ENCODE measurements at places on chromosomes 3 and 15.

DNA sequence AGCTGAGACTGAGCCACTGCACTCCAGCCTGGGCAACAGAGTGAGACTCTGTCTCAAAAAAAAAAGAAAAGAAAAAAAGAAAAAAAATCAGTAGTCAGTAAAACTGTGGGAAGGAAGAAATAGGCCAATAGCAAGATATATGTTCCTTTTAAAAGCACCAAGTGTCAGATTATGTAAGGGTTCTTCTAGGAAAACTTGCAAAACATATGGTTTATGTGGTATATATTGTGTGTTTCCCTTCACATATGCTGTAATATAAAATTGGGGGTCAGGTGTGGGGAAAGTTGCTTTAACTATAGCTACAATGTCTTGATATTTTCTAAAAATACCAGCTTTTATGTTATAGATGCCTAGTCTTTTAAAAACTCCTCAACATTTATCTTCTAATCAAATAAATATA is 64.6 kb downstream of the ESYT3 start:
- no peak for DNase-seq

DNA sequence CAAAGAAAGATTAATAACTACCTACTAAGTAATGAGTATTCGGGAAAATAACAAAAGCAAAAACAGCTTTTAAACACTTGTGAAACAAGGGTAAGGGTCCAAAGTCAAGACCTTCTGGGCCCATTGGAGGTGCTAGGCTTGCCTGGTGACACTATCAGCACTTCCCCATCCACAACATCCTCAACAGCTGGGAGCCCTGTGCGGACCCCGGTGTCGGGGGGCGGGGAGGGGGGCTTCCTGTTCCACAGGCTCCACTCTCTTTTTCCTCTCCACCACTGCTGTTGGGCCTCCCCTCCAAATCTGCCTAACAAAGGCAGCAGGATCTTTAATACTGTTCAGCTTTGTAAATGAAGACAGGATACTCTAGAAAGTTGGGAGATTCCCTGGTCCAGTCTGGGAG is 21.6 kb downstream of the NGRN start:
- DNase-seq, result no peak

DNA sequence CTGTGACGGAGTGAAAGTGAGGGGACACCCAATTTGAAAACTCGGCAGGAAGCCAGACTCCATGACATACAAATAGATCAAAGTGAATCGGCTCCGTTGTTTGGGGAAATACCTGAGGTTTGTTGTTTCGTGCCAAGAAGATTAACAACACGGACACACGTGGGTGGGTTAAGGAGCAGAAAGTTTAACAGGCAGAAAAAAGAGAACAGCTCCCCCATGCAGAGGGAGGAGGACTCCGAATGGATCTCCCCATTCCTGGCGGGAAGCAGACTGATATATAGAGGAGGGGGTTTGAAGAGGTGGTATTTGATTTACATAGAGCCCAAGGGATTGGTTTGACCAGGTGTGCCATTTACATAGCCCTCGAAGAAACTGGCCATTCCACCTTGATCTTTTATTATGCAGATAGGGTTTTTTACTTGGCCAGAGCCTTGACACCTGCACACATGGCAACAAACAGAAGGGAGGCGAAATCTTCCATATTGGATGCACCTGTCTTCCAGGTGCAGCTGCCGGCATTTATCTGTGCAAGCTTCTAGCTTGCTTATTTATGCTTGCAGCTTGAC is 4.8 kb upstream of the SACM1L start:
- DNase-seq, result no peak

- DNase-seq, result no peak
Observed at GRCh38 chr3:141388823-141389621, 20.7 kb downstream of the ZBTB38 start.

GRCh38 chr3:119660474-119661440 is at the start of gene POPDC2:
POPDC2 (minus strand) TSS chr3:119660589; CDS start chr3:119660423, 166 bp downstream.
- no peak for DNase-seq
